T-helper 2 cell (primary cell): ENCODE measurements at places on chromosomes 7 and 10.

DNA sequence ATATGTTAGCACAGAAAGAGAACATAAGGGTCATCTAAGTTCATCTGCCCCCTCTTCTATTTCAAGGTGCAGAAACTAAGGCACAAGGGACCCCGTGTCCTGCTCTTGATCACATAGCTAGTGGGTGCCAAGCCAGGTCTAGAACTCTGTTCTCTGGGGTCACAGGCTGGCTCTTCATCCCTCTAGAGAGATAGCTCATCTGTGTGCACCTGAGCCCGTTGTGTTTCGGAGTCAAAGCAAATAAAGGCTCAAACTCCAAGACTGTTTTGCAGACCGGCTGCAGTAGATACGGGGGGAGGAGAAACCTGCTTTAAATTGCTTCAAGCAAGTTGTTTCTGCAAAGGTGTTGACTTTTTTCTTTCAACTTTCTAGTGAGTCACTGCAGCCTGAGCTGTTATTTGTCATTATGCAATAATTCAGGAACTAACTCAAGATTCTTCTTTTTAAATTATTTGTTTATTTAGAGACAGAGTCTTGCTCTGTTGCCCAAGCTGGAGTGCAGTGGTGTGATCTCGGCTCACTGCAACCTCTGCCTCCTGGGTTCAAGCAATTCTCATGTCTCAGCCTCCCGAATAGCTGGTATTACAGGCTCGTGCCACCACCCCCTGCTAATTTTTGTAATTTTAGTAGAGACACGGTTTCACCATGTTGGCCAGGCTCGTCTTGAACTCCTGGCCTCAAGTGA is 6.5 kb downstream of the BLVRA start:
- no peak for DNase-seq

DNA sequence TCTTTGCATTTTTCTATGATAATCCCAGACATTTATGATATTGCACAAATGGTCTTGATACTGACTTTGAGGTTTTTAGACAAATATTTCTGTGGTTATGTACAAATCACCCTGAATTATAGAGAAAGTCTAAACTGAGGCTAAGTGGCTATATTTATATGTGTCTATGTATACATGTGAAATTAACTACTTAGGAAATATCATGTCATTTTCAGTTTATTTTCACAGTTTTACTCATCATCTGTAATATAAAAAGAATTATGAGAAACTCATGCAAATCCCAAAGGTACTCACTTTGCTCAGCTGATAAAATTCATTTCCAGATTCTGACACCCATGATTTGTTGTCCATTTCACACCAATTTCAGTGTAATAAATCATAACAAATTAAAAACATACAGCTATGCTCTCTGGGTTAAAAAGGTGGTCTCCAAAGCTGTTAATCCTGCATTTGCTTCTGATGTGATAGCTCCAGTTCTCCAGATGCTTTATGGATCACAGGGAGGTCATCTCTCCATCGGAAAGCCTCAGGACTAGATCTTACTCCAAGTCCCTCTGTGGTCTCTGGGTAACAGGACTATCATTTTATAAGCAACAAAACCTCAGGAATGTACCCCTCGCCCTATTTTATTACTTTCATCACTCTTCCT is 673.9 kb downstream of the PARD3 start:
- no peak for DNase-seq

DNA sequence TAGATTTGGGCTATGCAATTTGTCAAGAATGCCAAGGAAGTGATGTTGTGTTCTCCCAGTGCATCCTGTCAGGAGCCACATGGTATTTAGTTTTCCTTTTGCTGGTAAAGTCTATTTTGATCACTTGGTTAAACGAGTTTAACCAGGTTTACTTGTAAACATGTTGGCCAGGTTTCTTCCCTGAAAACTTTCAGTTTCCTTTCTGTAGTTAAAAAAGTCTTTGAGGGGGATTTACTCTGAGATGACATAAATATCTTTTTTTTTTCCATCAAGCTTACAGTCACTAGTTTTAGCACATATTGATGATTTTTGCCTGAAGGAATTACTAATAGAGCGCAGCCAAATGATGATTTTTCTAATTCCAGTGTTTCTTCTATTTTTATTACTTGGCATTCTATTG is 320.5 kb downstream of the PHF14 start:
- no peak for DNase-seq

GRCh38 chr10:86413046-86413728 is 46.6 kb upstream of the GRID1 start:
- no peak for DNase-seq

- no peak for DNase-seq
Measured at GRCh38 chr7:36527549-36527913, 137.9 kb downstream of the ANLN start.

DNA sequence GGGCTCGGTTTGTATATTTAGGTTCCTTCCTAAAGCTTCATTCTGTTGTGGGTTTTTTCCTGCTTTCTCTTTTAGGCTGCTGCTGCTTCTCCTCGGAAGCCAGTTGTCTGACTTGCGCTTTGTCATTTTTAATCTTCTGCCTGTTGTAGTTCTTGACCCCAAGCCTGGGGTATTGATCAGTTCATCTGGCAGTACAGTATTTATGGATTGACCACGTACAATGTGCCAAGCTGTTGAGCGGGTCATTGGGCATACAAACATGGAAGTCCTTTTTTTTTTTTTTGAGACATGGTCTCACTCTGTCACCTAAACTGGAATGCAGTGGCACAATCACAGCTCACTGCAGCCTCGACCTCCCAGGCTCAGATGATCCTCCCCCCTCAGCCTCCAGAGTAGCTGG is 4.3 kb downstream of the PROSER2 start:
- DNase-seq = no peak

GRCh38 chr10:127145173-127145572 is 51.2 kb downstream of the INSYN2A start:
- DNase-seq = no peak
